ENCODE measurements at places on chromosomes 12 and 14.

DNA sequence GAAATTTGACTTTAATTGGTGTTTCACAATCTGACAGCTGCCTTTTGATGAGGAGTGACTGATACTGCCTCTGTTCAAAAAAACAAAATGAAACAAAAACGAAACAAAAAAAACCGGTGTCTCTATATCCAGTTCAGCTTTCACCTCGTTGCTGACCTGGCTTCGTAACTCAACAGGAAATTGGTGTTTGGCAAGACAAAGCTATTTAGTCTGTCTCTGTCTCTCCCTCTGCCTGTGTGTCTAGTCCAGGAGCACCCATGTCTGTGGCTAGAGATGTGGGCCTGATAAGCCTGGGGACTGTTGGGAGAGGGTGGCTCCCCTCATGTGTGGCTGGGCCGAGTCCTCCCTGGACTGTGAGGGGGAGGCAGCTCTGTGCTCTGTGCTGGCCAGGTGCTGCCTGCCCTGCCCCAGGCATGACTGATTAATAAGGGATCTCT is 11.3 kb downstream of the CACNA1C start:
- DNase-seq, result no peak

DNA sequence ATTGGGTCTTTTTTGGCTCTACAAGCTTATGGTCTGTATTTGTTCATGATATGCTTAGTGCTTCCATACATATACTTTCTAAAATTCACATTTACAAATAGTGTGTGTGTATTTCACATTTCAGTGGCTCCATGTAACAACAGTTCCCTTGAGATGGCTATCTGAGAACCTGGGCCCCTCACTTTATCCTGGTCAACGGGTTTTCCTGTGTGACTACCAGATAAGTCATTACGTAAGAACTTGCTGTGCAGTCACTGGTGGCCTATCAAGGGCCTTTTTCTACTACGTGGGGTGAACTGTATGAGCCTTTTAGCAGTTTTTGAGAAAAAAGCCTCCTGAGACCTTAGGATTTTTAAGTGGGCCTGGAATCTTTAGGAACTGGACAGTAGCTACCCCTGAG is 454.1 kb downstream of the PCNX1 start:
- DNase-seq, result no peak

DNA sequence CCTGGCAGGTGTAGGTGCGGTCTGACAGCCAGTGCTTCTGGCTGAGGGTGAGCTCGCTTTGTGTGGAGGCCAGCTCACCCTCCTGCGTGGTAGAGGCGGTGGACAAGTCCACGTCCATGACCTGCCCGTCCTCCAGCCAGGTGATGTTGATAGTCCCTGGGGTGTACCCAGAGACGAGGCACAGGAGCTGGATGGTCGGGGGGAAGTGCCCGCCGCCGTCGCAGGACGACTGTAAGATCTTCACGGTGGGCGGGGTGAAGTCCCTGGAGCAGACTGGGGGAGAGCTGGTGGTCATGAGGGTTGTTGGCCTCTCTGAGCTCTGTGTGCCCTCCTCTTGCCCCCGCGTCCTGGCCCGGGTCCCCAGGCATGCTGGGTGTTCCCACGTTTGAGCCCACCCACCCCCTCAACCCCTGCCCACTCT is 74.6 kb downstream of the TMEM121 start:
- no peak for DNase-seq

- no peak for DNase-seq
These were observed 41.9 kb upstream of the PLEKHG6 start for GRCh38 chr12:6268484-6269157.

DNA sequence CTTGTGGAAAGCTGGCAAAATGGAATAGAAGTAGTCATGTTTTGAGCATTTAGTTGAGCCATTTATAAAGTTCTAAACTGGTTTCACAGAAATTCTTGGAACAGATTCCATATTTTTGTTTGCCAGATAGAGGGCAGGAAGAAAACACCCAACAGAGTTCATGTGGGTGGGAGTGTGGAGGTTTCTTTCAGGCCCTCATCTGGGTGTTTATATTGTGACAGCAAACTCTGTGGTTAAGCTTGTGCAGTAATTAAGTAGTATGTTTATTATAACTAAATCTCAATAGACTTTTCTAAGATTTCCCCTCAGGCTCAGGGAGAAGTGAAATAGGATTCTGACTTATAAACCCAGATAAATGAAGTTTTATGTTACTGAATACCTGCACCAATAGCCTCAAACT is 57.4 kb downstream of the SPPL3 start:
- no peak for DNase-seq

DNA sequence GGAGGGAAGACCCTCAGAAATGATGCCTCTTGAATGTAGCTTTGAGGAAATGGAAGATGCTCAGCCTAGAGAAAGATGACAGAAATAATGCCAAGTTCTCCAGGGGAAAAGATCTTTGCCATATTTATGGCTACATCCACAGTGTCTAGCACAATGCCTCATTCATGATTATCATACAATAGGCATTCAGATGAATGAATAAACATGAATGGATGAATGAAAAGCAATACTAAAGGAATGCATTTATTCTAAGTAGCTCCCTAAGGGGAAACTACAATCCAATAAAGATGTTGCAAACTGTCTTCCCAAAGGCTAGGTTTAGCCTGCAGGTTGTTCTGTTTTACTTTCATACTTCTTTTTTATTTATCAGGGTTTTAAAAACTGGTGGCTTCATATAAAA is 12.0 kb downstream of the TMTC1 start:
- DNase-seq, result no peak

DNA sequence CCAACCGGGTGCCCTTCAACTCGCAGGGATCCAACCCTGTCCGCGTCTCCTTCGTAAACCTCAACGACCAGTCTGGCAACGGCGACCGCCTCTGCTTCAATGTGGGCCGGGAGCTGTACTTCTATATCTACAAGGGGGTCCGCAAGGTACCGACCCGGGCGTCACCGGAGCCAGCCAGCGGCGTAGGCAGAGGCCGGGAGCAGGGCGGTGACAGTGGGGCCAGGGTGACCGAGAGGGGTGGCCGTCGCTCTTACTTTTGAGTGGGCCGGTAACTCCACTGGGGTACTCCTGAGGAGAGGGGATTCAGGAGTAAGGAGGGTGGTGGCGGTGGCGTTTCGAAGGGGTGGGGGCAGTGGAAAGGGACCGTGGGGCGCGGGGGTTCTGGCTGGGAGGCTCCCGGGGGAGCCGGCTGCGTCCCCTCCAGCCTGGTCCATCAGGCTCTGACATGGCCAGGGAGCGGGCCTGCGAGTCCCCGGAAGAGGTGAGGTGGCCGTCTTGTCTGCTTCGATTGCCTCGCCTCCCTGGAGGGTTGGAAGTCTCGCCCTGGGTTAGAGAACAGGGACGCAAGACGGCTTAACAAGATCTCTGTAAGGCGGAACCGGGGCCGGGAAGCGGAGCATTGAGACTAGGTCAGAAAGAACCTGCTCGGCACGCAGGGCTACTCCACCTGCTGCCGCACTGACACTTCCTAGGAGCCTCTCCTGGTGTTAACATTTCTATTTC is 491 bp downstream of the WDR20 start:
- DNase-seq, result no peak

DNA sequence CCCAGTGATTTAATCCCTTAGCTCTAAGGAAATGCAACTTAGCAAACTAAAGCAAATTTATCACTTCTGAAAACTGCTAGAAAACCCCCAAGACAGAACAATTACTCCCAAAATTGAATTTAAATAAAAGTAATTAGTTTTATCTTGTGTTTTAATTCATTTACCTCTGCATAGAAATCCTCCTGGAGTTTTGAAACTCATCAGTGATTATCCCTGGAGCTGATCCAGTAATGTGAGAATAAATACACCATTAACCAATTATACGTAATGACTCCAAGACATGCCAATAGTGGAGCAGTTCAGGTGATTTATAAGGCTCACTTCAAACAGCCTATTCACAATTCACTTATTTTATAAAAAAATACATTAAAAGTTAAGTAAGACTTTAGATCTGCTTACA is 855.3 kb upstream of the FLRT2 start:
- DNase-seq, result no peak

- DNase-seq, result no peak
These were observed 4.3 kb upstream of the APPL2 start for GRCh38 chr12:105240228-105240627.

DNA sequence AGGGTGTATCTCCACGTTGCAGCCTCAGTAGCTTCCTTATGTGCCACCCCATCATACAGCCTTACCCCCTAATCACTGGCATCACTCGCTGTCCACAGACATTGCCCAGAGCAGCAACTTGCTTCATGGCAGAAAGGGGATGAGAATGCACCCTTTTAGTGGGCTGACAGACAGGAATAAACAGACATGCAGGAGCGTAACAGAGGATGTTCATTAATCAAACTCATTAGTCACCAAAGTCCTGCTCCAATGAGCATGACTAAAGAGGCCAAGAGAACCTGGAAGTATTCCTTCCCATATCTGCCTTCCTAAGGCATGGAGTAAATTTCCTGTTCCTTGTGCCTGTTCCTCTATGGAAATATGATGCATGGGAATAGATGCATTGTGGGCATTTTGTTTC is 197.0 kb downstream of the PHLDA1 start:
- DNase-seq, result no peak

DNA sequence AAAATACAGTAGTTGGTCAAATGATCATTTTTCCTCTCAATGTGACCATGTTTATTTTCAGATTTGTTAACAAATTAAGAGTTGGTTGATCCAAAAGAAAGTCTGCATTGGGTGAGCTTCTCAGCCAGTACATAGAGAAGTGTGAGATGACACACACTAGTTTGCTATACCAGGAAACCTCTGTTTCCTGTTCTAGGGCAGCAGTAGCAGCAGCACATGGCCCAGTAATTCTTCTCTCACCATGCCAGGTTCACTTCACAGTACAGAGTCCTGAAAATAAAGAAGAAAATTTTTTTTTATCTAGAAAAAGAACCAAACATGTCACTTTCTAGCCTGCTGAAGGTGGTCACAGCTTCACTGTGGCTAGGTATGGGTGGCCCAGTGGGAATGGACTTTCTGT is 250.2 kb upstream of the OR4E1 start:
- DNase-seq, result no peak

All from GOT3 (cell line).